ENCODE measurements at places on chromosomes 11 and 22.

DNA sequence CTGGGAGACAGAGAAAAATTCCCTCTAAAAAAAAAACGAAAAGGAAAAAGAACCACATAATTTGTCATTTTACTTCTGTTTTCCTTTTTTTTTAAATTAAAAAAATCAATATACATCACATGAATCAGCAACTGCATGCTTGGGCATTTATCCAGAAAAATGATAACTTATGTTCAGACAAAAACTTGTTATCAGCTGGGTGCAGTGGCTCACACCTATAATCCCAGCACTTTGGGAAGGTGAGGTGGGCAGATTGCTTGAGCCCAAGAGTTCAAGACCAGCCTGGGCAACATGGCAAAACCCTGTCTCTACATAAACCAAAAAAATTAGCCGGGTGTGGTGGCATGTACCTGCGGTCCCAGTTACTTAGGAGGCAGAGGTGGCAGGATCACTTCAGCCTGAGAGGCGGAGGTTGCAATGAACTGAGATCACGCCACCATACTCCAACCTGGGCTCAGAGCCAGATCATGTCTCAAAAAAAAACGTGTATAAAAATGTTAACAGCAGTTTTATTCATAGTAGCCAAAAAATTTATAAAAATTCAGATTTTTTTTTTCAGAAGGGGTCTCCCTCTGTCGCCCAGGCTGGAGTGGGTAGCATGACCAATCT is 28.5 kb downstream of the AMBRA1 start:
- DNase-seq: no peak

DNA sequence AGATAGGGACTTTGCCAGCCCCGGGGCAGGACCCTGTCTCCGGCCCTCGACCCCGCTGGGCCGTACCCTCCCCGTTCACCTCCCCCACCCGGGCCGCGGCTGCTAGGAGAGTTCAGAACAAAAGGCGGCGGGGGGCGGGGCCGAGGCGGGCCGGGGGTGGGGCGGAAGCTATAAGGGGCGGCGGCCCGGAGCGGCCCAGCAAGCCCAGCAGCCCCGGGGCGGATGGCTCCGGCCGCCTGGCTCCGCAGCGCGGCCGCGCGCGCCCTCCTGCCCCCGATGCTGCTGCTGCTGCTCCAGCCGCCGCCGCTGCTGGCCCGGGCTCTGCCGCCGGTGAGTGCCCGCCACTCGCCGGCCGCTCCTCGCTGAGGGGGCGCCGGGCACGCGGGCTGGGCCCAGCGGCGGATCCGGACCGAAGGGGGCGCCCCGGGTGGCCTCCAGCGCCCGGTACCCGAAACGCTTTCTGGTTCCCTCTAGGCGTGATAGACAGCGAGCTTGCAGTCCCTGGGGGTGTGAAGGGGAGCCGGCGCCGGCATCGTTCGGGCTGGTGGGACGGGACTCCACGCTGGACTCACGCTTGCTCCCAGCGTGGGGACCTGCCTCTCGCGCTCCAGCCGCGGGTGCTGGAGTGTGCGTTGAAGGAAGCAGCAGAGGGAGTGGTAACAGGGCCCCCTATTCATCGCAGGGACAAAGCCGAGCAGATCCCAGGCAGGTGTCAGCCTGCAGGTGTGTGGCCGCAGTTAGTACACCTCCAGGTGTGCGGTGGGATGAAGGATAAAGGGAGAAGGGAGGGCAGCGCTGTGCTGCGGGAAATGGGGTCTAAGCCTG is at the start of gene MMP11:
Gene MMP11, plus strand, starts transcription at position 201 of the 825 bp plus-strand sequence. Its CDS starts 22 bp downstream, at position 223.
- DNase-seq: peak; percentile 68

GRCh38 chr11:105948918-105949590 is 73.0 kb downstream of the MSANTD4 start:
- no peak for DNase-seq

DNA sequence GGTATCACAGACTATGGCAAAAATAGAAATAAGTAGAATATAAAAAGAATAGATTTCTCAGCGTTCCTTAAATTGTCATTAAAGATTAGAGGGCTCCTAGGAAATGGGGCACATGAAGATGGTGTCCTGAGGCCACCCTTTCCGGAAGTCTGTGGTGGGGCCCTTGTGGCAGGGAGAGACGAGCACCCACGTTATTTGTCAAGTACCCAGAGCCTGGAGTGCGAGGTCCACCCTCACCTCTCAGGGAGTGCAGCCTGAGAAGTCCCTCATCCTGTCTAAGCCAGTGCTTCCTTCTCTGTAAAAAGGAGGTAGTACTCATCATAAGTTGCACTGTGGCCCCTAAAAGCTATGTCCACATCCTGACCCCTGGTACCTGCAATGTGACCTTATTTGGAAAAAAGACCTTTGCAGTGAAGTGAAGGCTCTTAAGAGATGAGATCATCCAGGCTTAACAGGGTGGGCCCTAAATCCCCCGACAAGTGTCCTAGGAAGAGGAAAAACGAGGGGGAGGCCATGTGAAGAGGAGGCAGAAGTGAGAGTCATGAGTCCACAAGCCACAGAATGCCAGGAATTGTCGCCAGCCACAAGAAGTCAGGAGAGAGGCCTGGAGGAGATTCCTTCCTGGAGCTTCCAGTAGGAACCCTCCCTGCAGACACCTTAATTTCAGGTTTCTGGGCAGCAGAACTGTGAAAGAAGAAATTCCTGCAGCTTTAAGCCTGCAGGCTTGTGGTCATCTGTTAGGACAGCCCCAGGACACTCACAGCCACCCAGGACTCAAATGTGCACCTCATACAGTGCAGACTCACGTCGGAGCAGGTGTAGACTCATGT is 76.8 kb upstream of the CCND1 start:
- DNase-seq: no peak

DNA sequence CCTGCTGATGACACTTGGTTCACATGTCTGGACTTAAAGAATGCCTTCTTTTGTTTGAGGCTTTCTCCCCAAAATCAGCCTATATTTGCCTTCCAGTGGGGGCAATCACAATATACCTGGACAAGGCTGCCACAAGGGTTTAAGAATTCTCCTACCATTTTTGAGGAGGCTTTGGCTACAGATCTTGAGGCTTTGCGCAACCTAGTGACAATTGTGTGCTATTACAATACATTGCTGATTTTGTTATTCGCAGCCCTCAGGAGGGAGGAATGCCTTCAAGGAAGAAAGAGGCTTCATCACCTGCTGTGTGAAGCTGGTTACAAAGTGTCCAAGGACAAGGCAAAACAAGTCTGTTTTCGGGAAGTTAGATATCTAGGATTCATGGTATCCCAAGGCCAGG is 50.8 kb upstream of the OR4C15 start:
- no peak for DNase-seq

- no peak for DNase-seq
These were observed 16.8 kb downstream of the DGCR8 start for GRCh38 chr22:20096574-20097420.

DNA sequence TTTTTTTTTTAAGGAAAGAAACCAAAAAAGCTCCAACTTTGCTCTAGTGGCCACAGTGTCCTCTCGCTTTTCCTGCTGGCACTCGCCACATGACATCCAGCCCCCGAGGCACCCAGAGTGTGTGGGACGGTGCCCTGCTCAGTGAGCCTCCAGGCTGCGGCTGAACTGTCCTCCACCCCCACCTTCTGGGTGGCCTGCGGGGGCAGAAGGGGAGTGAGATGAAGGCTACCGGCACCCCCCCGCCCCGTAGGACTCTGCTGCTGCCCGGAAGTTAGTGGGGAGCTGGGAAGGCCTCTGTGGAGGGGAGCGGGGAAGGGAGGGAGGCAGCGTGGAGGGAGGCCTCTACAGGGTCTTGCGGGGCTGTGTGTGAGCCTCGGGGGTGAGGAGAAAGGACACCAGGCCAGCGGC is 264.4 kb downstream of the CTTN start:
- no peak for DNase-seq

GRCh38 chr11:35088676-35089075 is 50.3 kb upstream of the CD44 start:
- DNase-seq: no peak

DNA sequence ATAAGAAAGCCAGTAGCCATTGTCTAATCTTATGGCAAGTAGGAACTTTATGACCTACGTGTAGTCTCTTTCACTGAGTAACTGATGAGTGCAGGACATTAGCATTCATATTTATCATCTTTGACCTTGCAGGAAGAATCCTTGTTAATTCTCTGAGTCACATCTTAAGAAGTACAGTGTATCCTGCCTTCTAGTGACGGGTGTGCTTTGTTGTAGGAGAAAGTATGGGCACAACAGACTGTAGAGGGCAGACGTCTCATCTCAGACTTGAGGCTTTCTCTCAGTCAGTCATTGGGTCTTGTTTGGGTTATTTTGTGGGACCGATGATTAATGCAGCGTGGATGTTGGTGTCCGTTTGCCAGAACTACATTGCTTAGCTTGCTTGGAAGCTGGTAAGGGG is 6.8 kb downstream of the RNF214 start:
- DNase-seq: no peak

Measured in GM12891 (cell line).